ENCODE measurements at places on chromosomes 12 and 14.

GRCh38 chr12:100737168-100737567, 57.4 kb upstream of the ANO4 start:
- DNase-seq: no peak

DNA sequence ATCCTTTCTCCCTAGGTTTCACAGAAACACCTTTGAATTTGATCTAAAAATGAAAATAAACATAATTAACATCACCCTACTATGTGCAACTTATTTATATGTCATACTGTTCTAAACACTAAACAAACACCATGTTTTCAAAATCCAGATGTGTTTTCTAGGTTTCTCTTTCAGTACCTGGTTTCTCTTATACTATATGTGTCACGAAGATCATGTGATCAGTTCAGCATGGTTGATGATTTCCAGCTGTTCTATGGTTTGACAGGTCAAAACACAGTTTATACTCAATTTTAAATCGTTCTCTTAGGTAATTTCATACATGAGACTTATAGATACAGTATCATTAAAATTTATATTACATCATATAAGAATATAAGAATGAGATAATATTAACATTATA, 373.1 kb downstream of the SOX5 start:
- DNase-seq: no peak

GRCh38 chr12:132838410-132839080, 9.9 kb upstream of the GOLGA3 start:
- no peak for DNase-seq

DNA sequence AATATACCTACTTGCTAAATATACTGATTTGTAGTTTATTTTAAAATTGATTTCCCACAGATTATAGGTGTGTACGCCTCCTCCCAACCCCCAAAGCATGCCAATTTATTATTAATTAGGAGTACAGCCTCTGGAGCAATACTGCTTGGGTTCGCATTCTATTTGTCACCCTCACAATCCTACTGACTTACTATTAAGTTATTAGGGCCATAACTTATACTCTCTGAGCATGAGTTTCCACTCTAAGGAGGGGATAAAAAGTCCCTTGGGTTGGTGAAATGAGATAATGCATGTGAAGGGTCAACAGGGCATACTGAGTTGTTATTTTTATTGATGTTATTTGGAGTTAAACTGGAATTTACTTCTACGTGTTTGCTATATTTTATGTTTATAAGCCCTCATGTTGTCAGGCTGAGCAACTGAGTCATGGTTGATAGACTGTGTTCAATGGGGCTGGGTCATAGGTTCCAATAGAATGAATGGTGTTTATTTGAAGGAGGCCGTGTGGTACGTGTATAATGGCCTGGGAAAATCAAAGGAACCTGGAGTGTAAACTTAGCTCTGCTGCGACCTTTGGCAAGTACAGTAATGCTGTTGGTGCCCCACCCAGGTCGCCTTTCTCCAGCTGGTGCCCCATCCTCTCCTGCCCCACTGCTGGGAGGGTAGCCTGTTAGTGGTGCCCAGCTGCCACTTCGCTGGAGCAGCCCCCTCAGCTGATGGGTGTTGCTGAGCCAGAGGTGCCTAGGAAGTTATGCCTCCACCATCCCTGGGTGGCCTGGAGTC, 99.3 kb upstream of the PTPRB start:
- no peak for DNase-seq
